ENCODE measurements at places on chromosomes 2 and 18.

- DNase-seq: peak; percentile 15
Measured at GRCh38 chr2:161243905-161244304, 64.3 kb upstream of the PSMD14 start.

DNA sequence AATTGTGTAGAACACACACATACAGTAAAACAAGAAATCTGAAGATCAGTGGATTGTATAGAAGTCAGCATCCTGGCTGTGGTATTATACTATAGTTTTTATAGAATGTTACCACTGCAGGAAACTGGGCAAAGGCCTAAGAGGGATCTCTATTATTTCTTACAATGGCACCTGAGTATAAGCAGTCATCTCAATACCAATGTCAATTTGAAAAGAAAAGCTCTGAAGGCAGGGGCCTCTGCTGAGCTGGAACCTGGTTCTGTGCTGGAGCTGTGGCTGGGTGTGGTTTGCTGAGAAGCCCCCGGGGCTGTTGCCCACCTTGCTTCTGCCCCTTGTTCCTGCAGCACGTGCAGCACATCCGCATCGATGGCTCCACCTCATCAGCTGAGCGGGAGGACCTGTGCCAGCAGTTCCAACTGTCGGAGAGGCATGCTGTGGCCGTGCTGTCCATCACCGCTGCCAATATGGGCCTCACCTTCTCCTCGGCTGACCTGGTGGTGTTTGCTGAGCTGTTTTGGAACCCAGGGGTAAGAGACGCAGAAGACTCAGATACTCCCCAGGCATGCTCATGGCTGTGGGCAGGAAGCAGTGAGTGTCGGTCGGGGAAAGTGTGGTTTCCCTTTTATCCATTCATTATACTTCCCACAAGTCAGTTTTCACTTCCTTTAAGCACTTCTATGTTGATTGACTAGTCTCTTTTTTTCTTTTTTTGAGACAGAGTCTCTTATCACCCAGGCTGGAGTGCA, 23.5 kb upstream of the RPL37A start:
- no peak for DNase-seq

DNA sequence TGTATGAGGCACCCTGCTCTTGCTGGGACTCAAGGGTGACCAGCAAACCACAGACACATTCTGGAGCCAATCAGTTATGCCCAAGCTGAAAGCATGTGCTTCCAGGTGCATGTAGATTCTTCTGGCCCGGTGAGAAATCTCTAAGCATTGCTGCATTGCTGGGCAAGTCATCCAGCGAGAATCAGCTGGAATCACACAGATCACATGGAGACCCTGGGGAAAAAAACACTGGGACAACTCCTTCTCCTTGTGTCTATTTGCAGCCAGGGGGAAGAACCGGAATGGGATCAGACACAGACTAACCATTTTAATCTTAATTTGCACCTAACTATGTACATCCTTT, 119.7 kb upstream of the KLF7 start:
- DNase-seq: no peak

- DNase-seq: no peak
Measured at GRCh38 chr2:195531754-195532153, 125.3 kb upstream of the SLC39A10 start.

DNA sequence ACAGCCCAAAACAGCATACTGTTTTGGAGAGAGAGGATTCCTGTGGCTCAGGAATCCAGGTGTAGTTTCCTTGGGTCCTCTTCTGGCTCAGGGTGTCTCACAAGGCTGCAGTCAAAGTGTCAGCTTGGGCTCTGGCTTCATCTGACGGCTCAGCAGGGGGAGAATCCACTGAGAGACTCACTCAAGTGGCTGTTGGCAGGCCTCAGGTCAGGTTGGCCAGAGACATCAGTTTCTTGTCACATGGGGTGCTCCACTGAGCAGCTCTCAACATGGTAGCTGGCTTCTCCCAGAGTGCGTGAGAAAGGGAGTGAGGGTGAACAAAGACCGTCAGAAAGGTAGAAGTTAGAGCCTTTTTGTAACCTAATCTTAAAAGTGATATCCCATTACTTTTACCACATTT, 168.4 kb downstream of the SOCS6 start:
- DNase-seq: no peak

DNA sequence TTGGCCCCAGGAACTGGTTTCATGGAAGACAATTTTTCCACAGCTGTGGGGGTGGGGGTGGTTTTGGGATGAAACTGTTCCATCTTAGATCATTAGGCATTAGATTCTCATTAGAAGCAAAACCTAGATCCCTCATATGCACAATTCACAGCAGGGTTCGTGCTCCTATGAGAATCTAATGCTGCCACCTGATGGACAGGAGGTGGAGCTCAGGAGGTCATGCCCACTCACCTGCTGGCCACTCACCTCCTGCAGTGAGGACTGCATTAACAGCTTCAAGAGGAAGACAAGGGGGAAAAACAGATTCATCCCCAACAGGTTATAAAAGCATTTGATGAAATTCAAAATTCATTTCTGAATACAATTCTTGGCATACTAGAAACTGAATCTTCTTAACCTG, 38.5 kb downstream of the THAP4 start:
- no peak for DNase-seq

GRCh38 chr2:61167579-61167978, 5.6 kb downstream of the C2orf74 start:
- DNase-seq: no peak

DNA sequence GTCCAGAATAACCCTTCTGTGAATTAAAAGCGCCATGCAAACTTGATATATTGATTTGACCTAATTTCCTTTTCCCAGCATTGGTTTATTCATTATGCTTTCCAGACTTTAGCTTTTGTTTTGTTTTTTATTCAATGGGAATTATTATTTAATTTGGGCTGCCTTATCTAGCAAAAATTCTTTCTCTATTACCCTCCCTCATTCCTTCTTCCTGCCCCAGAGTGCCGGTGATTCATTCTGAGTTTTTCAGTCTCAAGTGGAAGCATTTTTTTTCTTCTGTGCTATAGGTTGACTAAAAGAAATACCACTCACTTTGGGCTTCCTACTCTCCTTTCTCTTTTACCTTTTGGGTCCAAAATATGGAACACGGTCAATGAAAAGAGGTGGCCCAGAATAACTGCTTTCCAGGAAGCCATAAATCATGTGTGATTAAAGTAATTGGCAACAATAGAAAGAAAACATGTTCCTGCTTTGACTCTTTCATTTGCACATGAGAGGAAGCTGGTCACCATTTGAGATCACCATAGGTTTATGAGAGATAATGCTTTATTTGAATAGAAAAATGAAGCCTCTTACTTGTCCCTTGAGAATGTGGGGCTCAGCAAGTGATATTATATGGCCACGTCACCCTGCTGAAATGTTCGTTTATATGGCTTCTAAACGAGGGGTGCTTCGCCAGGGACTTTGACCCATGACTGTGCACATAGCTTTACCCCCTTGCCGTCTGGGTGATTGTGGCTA, 422.8 kb upstream of the ZEB2 start:
- DNase-seq: no peak

GRCh38 chr2:238143239-238143951, 4.9 kb downstream of the KLHL30 start:
- no peak for DNase-seq

GRCh38 chr2:60469536-60470317, 83.7 kb downstream of the BCL11A start:
- no peak for DNase-seq

DNA sequence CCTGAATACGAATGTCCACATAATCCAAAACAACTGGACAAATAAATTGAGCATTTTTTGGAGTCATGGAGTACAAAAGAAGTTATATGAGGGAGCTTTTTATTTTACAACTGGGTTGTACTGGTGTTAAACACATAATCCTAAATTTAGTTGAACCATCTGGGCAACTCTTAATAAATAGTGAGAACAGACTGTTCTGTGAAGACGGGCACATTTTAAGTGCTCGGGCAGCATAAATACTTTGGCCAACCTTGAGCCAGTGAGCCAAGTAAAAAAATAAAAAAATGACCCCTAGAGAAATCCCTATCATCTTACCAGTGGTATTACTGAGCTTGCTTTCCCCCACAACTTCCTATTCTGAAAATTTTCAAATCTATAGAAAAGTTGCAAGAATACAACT, 50.9 kb upstream of the PSME4 start:
- no peak for DNase-seq

- DNase-seq: no peak
Measured at GRCh38 chr18:74806700-74807416, 209.2 kb downstream of the ZNF407 start.

- DNase-seq: no peak
Measured at GRCh38 chr2:141020346-141020745, 1110.5 kb downstream of the LRP1B start.

DNA sequence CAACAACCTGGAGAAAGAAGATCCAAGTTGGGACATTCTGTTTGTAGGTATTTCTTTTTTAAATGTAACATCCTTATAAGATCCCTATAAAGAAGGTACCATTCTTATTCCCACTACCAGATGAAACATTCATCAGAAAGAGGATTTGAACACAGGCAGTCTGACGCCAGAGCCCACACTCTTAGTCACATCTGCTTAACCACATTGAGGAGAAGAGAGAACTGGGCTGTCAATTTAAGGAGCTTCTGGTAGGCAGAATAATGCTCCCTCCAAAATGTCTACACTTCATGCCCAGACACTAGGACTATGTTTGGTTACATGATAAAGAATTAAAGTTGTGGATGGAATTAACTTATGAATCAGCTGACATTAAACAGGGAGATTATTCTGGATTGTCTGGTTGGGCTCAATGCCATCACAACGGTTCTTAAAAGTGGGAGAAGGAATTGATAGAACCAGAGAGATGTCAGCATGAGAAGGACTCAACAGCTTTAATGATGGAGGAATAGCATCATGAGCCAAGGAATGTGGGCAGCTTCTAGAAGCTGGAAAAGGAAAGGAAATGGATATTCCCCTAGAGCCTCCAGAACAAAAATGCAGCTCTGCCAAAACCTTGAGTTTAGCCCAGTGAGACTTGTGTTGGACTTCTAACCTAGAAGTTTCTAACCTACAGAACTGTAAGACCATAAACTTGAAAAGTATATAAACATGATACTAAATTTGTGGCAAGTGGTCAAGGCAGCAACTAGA, 82.2 kb downstream of the KLF7 start:
- DNase-seq: no peak

GRCh38 chr2:6754419-6754818, 111.3 kb downstream of the CMPK2 start:
- peak; percentile 13 for DNase-seq

DNA sequence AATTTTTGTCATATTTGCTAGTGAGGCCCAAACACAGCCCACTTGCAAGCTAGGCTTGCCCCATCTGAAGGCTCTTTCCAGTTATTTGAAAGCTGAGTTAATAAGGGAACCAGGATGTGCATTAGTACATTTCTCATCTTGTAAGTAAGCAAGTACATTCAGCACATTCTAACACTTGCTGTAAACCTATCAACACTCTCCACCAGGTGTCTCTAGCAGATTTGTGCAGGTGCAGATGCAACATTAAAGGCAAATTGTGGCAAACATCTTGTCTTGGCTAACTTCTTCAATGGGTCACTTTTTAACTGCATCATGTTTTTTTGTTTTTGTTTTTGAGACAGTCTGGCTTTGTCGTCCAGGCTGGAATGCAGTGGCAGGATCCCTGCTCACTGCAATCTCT, 25.3 kb upstream of the MFSD6 start:
- DNase-seq: no peak

DNA sequence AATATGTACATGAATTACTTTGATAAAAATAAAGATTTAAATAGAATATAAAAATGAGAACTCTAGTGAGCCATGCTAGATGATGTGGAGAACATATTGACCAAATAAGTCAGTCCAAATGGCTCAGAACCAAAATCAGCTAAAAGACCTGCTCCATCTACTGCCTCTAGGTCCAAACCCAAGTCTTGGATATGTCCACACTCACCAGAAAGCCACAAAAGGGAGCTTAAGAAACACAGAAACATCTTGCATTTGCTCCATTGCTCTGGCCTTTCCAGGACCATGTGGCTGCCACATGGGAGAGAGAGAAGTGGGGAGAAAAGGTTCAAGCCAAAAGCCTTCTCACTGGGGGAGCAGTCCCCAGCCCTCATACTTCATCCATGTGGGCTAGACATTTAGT, 272.5 kb downstream of the DYSF start:
- no peak for DNase-seq

GRCh38 chr2:32697156-32697555, 69.3 kb downstream of the TTC27 start:
- no peak for DNase-seq

- no peak for DNase-seq
Measured at GRCh38 chr2:227805578-227805977, 8.1 kb upstream of the CCL20 start.

GRCh38 chr2:114729026-114729425, 286.6 kb downstream of the DPP10 start:
- DNase-seq: no peak

GRCh38 chr2:25991965-25992364, 9.7 kb upstream of the KIF3C start:
- DNase-seq: no peak

DNA sequence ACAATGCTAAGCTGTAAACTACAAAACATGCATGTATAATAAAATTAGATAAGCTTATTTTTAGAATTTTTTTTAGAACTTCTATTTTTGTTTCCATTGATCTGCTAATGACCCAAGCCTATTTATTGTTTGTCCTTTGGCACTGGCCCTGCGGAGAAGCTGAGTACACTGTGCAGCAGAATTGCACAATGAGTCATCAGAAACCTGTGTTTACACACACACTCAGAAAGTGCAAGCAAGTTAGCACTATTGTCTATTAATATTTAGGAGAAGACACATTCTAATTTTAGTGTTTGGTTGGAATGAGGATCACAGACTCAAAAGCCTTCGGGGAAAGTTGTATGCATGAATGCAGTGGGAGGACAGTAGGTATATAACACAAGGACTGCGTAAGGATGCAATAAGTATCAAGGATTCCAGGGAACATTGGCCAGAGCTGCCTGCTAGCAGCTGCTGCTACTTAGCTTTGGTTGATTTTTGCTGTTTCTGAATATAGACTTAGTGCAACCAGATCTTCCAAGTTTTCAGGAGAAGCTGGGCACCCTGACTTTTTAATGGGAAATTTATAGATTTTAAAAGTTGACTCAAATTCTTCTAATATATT, 128.2 kb downstream of the KCNH7 start:
- DNase-seq: no peak

DNA sequence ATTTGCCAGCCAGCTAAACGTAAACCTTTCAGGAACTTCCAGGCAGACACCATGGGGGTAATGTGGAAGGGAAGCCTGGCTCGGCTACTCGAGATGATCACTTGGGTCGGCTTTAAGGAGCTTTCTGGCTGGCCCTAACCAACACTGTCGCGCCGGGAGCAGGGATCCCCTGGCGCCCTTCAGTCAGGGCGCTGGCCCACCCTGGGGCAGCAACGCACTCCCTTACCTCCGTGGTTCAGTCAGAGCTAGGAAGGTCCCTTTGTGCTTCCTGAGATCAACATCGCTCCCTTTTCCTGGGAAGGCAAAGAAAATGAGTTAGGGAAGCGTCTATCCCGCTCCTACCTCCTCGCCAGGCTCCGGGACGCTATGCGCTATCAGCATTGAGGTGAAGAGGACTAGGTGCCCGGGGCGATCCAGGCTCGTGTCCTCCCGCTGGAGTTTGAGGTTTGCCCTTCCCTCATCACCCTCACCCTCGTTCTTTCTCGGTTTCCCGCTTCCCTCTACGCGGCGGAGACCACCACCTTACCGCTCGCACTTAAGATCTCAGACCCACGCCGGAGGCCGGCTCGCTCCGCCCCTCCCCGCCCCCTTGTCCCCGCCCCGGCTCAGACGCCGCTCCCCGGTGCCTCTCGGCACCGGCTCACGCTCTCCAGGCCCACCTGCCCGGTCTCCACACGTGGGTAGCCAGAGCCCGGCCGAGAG, 449 bp upstream of the ATRAID start:
- no peak for DNase-seq
